Suprapubic skin (tissue), 4 donors: ENCODE measurements at places on chromosomes 7 and 10. TPM values are rescaled to one million over a fixed set of nuclear protein-coding genes. Genes with fewer than 3 reads are reported as not detected.

- peaks cover 10% of the 10 kb centered on the region for H3K4me1 ChIP-seq
- peaks cover 11% of the 10 kb centered on the region for H3K27me3 ChIP-seq
- DNase-seq: no peak
- H3K27ac ChIP-seq: peak overlapping the region; percentile 84
Observed at GRCh38 chr10:26438534-26439341, 597 bp downstream of the APBB1IP start.

DNA sequence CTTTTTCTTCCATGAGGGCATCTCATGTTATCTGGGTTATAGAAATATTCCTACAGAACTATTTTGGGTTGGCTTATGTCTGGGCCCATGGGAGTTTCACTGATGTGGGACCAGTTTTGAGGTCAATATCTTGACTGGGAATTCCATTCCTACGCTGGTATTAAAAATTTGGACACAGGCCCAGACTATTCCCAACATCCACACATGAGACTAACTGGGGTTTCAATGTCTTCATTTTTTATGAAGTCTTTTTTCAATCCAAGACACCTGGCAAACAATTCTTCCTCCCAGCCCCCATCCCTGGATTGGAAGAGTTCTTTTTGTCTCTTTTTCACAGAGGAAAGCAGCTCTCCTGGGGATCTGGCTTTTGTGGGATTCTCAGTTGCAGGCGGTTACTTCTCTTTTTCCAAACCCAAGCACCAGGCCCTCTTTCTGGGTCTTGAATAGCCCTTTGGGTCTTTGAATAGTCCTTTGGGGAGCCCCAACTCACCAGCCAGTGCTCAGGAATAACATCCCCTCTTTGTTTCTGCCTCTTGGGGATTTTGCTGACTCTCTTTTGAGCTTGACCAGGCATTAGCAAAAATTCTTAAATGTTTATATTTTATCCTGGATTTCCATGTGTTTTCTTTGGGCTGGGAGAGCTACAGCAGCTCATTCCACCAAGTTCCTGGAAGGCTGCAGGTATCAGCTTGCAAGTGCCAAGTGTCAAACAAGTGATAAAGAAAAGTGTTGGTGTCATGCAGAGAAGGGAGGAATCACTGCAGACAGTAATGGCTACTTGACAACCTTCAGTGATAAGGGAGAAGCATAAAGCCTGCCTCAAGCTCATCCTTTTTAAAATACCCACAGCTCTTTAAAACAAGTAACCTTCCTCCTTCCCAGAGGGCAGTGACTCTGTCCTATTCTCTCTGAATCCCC, 234.3 kb downstream of the ADAM12 start:
- no peaks in the 10 kb centered on the region for H3K27me3 ChIP-seq
- DNase-seq: no peak
- no peaks in the 10 kb centered on the region for H3K4me1 ChIP-seq
- H3K27ac ChIP-seq: no peak overlapping the region
- H3K4me3 ChIP-seq: no peak overlapping the region
- H3K36me3 ChIP-seq: no peaks in the 10 kb centered on the region

- no peak overlapping the region for H3K4me3 ChIP-seq
- no peak overlapping the region for H3K27ac ChIP-seq
- no peaks in the 10 kb centered on the region for H3K36me3 ChIP-seq
- H3K4me1 ChIP-seq: no peaks in the 10 kb centered on the region
Observed at GRCh38 chr7:15470825-15471668, 90.8 kb downstream of the AGMO start.

DNA sequence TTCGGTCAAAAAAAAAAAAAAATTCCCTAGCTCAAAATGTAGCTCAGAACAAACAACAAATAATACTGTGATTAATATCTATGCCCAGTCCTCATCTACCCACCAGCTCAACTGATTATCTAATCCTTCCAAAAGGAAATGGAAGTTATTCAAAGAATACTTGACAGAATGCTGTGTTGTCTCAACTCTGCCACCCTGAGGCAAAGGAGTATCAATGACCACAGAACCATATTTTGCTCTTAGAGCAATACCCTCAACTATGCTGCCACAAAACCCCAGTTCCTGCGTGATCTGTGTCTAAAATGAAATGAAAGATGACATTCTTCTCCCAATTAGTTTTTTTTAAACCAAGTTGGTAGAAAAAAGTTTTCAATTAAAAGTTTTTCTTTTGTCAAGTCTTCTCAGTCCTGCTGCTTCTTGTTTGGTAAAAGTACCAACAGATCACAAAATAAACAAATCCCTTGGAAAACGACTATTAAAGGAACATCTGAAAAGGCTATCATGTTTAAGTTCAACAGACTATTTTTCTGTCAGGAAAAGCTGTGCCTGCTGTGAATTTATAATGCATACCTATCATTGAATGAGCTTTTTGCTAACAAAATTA, 21.6 kb downstream of the RBM28 start:
- peaks cover 98% of the 10 kb centered on the region for H3K36me3 ChIP-seq
- DNase-seq: no peak
- H3K4me3 ChIP-seq: no peak overlapping the region

- no peaks in the 10 kb centered on the region for H3K4me1 ChIP-seq
- H3K27ac ChIP-seq: no peak overlapping the region
- H3K4me3 ChIP-seq: no peak overlapping the region
- H3K27me3 ChIP-seq: no peaks in the 10 kb centered on the region
Observed at GRCh38 chr7:40763319-40764287, 628.8 kb downstream of the SUGCT start.

GRCh38 chr7:5439572-5440496, 16.2 kb upstream of the TNRC18 start:
- no peak overlapping the region for H3K27ac ChIP-seq
- peaks cover 2% of the 10 kb centered on the region for H3K36me3 ChIP-seq
- no peak for DNase-seq
- H3K27me3 ChIP-seq: no peaks in the 10 kb centered on the region

GRCh38 chr7:139159900-139160675, 50.6 kb upstream of the ZC3HAV1 start:
- H3K4me1 ChIP-seq: no peaks in the 10 kb centered on the region
- no peaks in the 10 kb centered on the region for H3K27me3 ChIP-seq
- no peak overlapping the region for H3K4me3 ChIP-seq
- H3K36me3 ChIP-seq: no peaks in the 10 kb centered on the region
- DNase-seq: no peak
- no peak overlapping the region for H3K27ac ChIP-seq

GRCh38 chr7:44707558-44708230, 41.0 kb upstream of the ZMIZ2 start:
- H3K4me1 ChIP-seq: no peaks in the 10 kb centered on the region
- H3K27ac ChIP-seq: no peak overlapping the region
- no peaks in the 10 kb centered on the region for H3K27me3 ChIP-seq
- H3K4me3 ChIP-seq: no peak overlapping the region
- DNase-seq: peak; percentile 58

GRCh38 chr10:11242443-11243387, 225.0 kb downstream of the CELF2 start:
- no peaks in the 10 kb centered on the region for H3K36me3 ChIP-seq
- H3K27ac ChIP-seq: no peak overlapping the region
- DNase-seq: no peak
- H3K4me3 ChIP-seq: no peak overlapping the region
- H3K27me3 ChIP-seq: no peaks in the 10 kb centered on the region

GRCh38 chr10:22435650-22436049, 90.4 kb downstream of the SPAG6 start:
- no peak overlapping the region for H3K4me3 ChIP-seq
- peaks cover 17% of the 10 kb centered on the region for H3K4me1 ChIP-seq
- DNase-seq: peak; percentile 68
- H3K36me3 ChIP-seq: no peaks in the 10 kb centered on the region

DNA sequence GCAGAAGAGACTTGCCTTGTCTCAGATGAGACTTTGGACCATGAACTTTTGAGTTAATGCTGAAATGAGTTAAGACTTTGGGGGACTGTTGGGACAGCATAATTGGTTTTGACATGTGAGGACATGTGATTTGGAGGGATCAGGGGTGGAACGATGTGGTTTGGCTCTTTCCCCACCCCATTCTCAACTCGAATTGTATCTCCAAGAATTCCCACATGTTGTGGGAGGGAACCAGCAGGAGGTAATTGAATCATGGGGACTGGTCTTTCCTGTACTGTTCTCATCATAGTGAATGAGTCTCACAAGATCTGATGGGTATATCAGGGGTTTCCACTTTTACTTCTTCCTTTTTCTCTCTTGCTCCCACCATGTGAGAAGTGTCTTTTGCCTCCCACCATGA, 229.7 kb upstream of the KCND2 start:
- no peak for DNase-seq
- H3K27me3 ChIP-seq: no peaks in the 10 kb centered on the region
- H3K27ac ChIP-seq: no peak overlapping the region
- H3K4me1 ChIP-seq: no peaks in the 10 kb centered on the region

DNA sequence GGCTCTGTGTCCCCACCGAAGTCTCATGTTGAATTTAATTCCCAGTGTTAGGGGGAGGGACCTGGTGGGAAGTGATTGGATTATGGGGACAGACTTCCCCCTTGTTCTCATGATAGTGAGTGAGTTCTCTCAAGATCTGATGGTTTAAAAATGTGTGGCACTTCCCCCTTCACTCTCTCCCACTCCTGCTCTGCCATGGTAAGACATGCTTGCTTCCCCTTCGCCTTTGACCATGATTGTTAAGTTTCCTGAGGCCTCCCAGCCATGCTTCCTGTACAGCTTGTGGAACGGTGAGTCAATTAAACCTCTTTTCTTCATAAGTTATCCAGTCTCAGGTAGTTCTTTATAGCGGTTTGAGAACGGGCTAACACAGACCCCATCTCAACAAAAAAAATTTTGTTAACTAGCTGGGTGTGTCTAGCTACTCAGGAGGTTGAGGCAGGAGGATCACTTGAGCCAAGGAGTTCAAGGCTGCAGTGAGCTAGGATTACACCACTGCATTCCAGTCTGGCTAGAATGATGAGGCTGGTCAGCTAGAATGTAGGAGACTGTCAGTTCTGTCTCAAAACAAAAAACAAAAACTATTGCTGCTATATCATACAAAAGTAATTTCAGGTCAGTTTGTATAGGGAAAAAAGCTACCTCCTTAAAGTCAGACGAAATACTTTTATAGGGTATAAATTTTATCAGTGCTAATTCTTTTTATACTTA, 57.7 kb downstream of the ATAD1 start:
- peaks cover 28% of the 10 kb centered on the region for H3K36me3 ChIP-seq
- H3K27ac ChIP-seq: no peak overlapping the region
- DNase-seq: no peak
- no peaks in the 10 kb centered on the region for H3K4me1 ChIP-seq

DNA sequence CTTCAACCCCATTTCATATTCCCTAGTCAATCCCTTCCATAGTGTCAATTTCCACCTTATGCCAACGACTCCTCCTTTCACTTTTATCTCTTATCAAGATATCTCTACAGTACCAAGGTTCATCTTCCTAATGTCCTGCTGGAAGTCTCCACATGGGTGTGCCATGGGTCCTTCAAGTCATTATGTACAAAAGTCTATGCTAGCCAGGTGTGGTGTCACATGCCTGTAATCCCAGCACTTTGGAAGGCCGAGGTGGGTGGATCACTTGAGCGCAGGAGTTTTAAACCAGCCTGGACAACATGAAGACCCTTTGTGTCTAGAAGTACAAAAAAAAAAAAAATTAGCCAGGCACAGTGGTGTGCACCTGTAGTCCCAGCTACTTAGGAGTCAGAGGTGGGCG, 47.6 kb downstream of the PRTFDC1 start:
- H3K27me3 ChIP-seq: no peaks in the 10 kb centered on the region
- H3K27ac ChIP-seq: no peak overlapping the region
- H3K4me3 ChIP-seq: no peak overlapping the region
- peaks cover 13% of the 10 kb centered on the region for H3K4me1 ChIP-seq

SPDYE16 gene
- total RNA-seq: not detected

GPR85 gene
- not detected for total RNA-seq

RELN gene
- total RNA-seq: 1.2 TPM

SMO gene
- total RNA-seq: 34.5 TPM

SPDYE1 gene
- not detected for total RNA-seq

C1QL3 gene
- total RNA-seq: not detected

STAG3 gene
- 1.9 TPM for total RNA-seq

PPP1R9A gene
- 0.49 TPM for total RNA-seq

ARHGAP19 gene
- 12.8 TPM for total RNA-seq

EGR2 gene
- 39.0 TPM for total RNA-seq
